NCI-H774 (cell line): ENCODE measurements at places on chromosomes 7 and 10.

GRCh38 chr7:112721366-112721765, 68.8 kb downstream of the TMEM168 start:
- DNase-seq: no peak

DNA sequence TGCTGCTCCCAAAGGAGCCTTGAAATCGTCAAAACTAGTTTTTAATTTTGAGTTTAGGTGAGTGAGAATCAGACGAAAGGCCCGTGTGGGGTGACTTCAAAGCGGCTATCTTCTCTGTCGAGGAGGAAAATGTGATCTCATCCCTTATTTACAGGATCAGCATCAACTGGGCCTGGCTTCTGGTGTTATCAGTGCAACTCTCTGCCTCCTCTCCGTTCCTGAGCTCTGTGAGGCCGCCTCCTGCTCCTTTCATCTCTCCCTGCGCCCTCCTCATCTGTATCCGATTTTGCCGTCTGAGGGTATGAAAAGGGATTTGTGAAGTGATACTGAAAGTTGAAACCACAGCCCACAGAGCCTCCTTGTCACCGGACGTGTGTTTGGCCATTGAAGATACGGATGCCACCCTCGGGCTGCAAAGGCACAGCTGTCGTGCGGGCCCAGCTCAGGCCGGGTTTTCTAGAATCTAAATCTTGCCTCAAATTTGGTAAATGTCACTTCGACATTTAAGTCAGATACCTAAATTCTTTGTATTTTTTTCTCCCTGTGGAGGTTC, 408.7 kb upstream of the ADARB2 start:
- no peak for DNase-seq

- peak; percentile 25 for DNase-seq
These were observed 253.2 kb downstream of the CAMK1D start for GRCh38 chr10:12602521-12602920.

DNA sequence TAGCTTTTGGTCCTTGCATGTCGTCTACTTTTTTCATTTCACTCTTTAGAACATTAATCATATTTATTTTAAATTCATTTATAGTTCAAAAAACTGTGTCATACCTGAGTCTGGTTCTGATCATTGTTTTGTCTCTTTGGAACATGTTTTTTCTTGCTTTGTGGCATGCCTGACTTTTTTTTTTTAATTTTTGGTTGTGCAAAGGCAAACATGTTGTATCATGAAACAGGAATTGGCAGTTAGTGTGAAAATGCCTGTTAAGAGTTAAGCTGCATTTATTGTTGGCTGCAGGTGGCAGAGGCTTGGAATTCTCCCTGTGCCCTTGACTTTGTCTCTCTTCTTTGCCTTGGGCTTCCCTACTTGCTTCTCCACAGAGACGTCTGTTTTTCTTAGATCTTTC, 525.0 kb upstream of the ADARB2 start:
- no peak for DNase-seq

- DNase-seq: no peak
These were observed 16.7 kb downstream of the GPRIN2 start for GRCh38 chr10:46539596-46540411.

- DNase-seq: no peak
These were observed 713.9 kb downstream of the SUGCT start for GRCh38 chr7:40848541-40849221.

DNA sequence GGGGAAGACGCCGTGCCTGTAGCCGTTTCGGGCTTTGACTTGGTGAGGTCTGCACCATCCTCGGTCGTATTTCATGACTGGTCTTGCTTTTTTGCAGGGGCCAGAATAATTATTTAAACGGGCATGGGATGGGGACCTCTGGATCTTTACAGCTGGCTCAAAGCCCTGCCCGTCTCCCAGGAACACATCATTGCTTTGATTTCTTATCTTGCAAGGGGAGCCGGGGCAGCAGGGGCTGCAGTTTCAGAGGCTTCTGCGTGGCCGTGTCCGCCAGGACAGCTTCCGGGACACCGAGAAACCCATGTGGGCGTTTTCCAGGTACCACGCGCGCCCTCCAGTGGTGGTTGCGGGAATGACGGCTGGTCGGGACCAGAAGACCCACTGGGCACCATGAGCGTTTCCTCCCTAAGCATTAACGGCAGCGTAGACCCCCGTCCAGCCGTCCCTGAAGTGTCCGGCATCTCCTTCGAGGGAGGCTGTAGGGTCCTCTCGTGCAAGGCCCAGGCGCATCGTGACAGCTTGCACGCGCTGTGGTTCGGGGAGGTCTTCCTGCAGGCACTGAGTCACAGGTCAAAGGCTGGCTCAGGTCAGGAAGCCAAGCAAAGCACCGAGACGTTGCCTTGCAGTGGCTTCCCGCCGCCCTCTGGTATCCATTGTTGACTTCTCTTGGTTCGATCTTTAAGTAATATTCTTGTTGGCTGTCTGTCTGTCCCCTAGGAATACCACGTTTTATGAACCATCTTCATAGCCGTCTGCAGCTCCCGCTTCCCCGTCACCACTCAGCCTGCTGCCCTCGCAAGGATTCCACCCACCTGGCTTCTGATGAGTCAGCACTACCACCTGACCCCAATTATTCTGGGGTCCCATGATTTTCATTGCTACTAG, 16.2 kb upstream of the ZFAND2A start:
- DNase-seq: peak; percentile 67

- no peak for DNase-seq
These were observed 57.6 kb upstream of the HBP1 start for GRCh38 chr7:107111196-107111595.

DNA sequence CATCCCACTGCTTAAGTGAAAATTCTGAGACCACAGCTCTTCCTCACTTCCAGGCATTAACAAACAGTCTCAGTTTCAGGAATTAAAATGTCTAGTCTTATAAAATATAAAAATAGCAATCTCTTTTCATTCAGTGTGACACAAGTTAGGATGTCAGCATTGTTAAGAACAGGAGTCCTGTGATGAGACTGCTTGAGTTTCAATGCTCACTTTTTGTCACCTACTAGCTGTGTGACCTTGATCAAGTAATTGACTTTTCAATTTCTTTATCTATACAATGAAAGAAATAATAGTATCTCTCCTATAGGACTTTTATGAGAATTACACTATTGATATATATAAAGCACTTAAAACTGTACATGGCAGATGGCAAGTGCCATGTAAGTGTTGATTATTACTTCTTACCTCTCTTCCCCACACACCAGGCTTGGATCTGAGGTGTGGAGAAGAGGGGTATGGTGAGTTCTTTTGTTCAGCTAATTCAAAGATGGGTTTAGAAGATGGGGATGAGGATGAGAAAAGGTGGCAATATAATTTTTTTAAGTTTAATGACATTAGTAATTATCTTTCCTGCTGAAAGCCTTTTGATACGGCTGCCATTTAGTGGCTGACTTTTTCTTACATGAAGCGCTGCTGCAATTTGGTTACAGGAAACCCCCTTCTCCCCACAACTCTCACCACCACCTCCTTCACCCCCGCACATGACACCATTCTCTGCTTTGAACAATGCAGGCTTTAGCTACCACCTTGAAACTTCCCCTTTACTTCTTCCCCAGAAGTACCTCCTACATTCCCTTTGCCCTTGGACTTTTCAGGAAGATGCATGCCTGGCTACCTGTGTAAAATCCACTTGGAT, 20.8 kb upstream of the HYAL4 start:
- DNase-seq: no peak

- DNase-seq: no peak
These were observed 52.7 kb downstream of the SRPK2 start for GRCh38 chr7:105336009-105336408.

GRCh38 chr7:84112771-84113170, 81.8 kb downstream of the SEMA3A start:
- DNase-seq: no peak

GRCh38 chr10:59970396-59971368, 64.3 kb upstream of the CCDC6 start:
- no peak for DNase-seq

GRCh38 chr10:84076047-84076388, 63.3 kb upstream of the GHITM start:
- DNase-seq: no peak

- no peak for DNase-seq
These were observed 141.0 kb downstream of the SH3PXD2A start for GRCh38 chr10:103714232-103714891.

GRCh38 chr7:16935341-16935735, 53.6 kb upstream of the AGR3 start:
- DNase-seq: no peak
